ENCODE measurements at places on chromosomes 4 and X. TPM values are rescaled to one million over a fixed set of nuclear protein-coding genes. Genes with fewer than 3 reads are reported as not detected.

DNA sequence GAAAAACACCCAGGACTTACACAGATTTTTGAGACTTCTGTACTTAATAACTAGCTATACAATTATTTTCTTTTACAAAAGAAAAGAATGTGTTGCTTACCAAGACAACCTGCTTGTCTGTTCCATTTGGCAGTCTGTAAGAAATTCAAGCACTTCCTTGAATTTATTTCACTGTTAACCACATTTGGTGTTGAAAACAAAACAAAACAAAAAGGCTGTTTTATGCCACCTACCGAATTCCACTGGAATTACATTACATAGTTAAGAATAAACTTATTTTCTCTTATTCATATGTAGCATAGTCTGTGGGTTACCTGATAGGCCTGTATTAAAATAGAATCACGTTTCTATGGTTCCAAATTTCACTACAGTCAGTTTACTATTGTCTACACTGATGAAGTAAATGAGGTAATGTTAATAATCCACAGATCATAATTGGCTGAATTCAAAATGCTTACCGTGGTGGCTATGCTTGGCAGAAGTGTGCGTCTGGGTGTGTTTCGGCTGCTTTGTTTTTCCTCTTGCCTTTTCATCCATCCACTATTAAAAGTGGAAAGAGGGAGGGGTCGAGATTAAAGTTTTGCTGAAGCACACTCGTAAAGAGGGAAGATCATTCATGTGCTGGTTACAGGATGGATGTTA is at the start of gene TLR1:
Gene TLR1, minus strand, starts transcription at position 138 of the 642 bp plus-strand sequence. CDS start 5,960 bp downstream, outside the sequence.
- no peak for DNase-seq

AGTR2 gene
- not detected for total RNA-seq

PLK4 gene
- total RNA-seq = 0.96 TPM

IQCM gene
- total RNA-seq = not detected

STOX2 gene
- 10.9 TPM for total RNA-seq

GRCh38 chr4:14920759-14921320 is 81.4 kb upstream of the CPEB2 start:
- DNase-seq = no peak
